ENCODE measurements at places on chromosomes 13 and 19.

DNA sequence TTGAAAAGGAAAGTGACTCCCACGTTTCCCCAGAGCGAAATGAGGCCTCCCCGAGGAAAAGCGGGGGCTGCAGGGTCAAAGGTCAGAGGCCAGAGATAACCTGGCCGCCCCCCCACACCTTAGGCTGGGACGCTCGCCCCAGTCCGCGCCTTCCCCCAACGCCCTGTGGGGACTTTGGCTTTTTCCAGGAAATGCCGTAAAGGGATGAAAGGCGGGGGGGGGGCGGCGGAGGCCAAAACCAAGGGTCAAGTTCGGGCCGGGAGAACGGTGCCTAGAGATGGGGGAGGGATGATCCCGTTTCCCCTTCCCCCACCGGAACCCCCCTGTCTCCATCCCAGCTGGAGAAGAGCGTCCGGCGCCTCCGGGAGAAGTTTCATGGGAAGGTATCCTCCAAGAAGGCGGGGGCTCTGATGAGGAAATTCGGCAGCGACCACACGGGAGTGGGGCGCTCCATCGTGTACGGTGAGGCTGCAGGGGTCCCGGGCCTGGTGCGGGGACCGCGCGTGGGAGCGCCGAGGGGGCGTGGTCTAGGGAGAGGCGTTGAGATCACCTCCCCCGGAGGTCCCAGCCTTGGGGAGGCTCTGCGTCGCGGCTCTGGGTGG is 575 bp downstream of the SHFL start:
- no peak for DNase-seq

DNA sequence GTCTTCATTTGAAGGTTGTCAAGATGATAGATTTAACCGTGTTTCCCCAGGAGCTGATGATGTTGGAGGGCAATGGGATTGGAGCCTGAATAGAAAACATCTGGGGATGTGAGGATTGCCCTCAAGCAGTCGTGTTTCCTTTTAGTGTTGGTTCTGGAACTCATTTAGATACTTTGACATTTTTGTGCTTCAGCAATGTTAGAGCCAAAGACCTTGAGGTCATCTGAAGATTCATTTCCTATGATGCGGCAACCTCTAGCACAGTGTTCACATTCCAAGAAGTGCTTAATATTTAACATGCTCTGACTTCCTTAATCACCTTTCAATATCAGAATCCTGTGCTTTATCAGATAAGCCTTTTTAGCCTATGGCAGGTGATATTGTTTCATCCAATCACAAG is 82.7 kb downstream of the SLC10A2 start:
- DNase-seq, result no peak

DNA sequence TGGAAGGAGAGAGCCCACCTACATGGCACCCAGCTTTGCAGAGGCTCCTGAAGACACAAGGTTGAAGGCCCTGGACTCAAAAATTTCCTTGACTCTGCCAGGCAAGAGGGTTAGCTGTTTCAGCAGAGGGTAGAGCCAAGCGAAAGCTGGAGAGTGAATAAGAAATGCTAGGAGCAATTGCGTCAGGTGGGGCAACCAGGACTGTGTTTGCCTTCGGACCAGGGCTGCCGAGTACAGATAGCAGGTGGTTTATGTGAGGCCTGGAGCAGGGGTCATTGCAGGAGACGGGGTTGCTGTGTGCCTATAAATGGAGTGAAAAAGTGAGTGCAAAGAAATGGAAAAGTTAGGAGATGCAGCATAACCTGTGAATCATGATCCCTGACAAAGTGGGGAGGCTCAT is 59.1 kb downstream of the IRS2 start:
- DNase-seq, result no peak

DNA sequence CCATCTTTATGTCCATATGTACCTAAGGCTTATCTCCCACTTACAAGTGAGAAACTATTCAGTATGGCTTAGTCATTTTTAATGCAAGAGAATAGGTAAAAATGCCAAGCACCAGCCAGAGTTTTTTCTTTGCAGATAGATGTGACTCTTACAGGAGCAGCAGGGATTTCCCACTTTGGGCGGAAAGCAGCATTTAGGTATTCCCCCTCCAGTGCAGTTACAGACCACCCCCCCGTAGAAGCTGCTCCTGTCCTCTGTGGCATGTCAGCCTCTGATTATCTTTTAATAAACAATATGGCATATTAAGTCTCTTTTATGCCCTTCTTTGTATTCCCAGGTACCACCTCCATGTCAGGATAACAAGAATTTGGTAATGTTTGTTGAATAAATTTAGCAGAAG is 24.7 kb upstream of the USPL1 start:
- no peak for DNase-seq

GRCh38 chr13:73245246-73245645 is 186.4 kb downstream of the KLF5 start:
- no peak for DNase-seq

GRCh38 chr19:20038358-20039202 is 725 bp downstream of the ZNF682 start:
- peak; percentile 34 for DNase-seq

DNA sequence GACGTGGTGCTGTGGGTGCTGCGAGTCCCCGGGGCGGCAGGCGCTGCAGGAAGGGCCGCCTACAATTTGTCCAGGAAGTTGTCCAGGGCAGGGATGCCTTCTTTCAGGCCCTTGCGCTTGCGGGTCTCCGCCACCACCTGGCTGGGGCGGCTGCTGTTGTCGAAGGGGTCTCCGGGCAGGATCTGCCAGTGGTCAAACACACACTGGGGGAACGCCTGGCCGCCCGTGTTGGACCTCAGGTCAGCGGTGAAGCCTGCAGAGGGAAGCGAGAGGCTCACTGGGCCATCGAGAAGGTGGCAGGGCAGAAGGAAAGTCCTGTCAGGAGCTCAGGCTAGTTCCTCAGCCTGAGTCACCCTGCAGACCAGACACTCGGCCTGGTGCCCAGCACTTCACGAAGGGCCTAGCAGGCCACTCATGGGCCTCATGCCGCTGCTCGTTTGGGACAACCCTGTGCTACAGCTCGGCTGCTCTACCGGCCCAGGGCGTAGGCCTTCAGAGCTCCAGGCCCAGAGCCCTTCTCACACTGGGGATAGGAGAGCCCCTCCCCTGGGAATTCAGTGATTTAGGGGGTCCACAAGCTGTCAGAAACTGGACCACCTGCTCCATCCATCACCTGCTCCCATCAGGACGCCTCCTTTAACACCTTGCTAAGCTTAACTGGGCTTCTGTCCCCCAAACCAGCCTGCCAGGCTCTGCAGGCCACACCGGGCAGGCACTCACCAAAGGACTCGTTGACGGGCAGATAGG is 5.8 kb upstream of the DAPK3 start:
- DNase-seq, result no peak

DNA sequence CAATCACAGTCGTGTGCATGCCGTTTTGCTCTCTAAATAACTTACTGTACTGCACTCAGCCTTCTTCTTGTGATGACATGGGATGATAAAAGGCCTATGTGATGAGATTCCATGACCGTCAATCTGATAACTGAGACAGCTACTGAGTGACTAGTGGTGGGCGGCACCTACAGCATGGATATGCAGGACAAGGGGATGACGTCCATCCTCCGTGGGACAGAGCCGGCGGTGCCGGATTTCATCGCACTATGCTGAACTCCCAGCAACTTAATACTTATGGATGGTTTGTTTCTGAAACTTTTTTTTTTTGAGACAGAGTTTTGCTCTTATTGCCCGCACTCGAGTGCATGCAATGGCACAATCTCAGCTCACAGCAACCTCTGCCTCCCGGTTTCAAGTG is 146.8 kb upstream of the TSHZ3 start:
- no peak for DNase-seq

GRCh38 chr19:47240556-47240955 is 9.6 kb upstream of the BBC3 start:
- DNase-seq, result no peak

GRCh38 chr19:15129856-15130585 is 22.8 kb downstream of the SYDE1 start:
- no peak for DNase-seq

DNA sequence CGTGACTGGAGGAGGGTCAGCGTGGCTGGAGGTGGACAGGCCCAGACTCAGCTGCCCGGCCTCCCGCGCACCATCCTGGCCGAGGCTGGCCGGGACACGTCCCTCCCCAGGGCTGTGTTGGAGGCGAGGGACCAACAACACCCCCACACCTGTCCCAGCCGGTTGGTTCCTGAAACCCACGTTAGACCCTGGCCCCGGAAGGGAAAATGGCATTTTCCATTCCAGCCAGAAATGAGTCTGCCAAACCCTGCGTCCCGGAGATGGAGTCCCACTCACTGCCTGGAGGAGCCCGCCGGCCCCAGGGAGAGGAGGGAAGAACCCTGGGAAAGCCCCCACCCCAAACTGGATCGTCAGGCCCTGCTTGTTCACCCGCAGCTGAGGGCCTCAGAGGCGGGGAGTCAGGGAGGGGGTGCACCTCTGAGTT is 4.8 kb upstream of the WDR18 start:
- DNase-seq, result no peak

DNA sequence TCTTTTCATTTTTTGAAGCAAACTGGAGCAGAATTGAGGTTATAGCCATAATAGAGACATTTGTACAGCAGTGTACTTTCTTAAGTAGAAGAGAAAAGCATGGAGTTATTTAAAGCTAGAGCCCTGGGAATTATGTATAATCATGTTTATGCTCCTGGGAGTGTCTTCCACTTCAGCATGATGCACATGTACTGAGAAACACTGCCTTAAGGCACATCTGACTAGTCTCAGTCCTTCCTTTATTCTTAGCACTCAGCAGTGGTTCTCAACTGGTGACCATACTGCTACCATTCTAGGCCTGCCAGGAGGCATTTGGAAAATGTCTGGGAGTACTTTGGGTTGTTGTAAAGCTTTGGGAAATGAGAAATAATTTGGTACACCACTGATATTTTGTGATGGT is 45.8 kb downstream of the VWA8 start:
- DNase-seq, result no peak

DNA sequence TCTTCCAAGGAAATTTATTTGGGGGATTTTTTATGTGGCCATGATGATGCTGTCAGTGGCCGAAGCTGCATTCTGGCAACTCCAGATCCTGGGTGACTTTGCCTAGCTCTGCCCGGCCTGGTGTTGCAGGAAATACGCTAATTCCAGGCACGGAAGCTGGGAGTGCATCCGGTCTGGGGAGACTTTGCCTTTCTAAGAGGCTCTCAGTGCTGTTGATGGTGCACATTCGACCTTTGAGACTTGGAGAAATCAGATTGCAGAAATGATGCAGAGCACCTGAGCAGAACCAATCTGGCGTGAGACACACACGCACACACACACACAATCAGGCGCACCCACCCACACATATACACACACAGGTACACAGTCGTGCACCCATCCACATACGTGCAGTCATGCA is 5.9 kb upstream of the TMEM255B start:
- DNase-seq, result no peak

DNA sequence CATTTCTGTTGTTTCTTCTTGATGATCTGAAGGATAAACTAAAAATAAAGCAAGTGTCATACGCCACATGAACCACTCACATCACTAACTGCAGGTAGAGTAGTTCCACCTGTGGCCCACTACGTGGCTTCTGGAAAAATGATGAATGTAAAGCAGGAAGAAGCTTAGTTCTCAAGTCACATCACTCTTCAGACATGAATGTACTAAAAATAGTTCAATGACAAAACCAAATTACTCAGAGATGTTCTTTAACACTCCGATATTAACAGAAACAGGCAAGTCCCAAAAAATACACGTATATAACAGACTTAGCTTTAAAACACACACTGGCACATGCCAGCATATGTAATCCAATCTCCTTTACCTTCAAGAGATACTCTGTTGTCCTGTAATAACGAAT is 21.6 kb downstream of the RAB20 start:
- no peak for DNase-seq

DNA sequence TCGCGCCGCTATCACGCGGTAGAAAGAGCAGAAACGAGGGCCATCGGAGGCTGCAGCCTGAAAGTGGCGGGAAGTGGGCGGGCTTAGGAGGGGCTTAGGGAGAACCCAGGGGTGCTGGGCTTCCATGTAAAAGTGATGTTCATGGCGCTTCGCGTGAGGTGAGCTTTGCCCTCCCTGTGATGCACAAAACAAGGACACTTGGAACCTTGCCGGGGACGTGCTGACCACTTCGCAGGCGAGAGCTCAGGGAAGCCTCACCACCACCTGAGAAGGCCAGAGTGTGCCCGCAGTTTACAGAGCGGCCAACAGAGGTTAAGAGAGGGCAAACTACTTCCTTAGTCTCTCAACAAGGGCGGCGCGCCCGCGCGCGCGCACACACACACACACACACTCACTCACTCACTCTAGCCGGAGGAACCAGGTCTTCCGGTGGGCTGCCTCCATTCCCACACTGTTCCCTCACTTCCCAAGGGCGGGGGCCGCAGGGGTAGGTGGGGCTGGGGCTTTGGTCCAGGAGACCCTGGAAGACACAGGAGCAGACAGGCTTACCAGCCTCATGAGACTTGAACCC is 651 bp downstream of the GAPDHS start:
- DNase-seq, result no peak

DNA sequence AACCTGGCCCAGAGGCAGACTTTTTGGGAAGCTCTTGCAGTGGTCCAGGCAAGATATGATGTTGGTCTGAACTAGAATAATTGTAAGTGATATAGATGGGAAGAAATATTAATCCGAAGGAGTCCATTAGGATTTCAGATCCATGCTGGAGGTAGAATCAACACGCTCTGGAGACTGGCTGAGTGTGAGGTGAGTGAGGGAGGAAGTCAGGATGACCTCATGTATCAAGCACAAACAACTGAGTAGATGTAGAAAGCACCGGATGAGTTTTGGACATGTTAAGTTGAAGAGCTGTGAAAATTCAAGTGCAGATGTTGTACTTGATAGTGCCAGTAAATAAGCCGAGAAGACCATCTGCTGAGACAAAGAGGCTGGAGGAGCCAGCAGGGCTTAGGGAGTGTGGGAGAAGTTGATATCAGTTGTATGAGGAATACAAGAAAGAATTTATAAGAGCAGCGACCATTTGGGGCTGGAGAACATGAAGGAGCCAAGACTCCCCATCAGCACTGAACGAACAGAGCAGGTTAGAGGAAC is 5.3 kb upstream of the CNMD start:
- no peak for DNase-seq

- DNase-seq, result no peak
Observed at GRCh38 chr19:41426116-41426841, 895 bp downstream of the B3GNT8 start.

GRCh38 chr19:49155005-49155819 is at the start of gene HRC:
TSS of gene HRC (minus strand) at chr19:49155396. CDS start at chr19:49155237, 159 bp downstream.
- no peak for DNase-seq

GRCh38 chr19:49145573-49146407 is 9.4 kb downstream of the HRC start:
- peak; percentile 32 for DNase-seq

DNA sequence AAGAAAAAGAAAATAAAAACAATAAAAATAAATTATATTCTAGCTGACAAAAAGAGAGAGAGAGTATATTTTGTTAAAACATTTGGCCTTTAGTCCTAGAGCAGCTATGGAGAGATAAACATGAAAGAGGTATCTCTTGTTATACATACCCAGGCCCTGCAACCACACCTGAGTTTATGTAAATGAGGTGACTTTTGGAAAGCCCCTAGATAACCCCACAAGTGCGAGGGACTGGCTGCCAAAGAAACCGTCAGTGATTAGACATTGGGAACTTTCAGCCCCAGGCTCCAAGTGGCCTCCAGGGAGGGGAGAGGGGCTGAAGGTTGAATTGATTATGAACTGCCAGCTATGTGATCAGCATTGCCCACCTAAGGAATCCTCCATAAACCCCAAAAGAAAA is 2.1 kb upstream of the NLRP7 start:
- no peak for DNase-seq

- no peak for DNase-seq
Observed at GRCh38 chr13:45886466-45886865, 34.9 kb upstream of the SIAH3 start.

GRCh38 chr19:6007866-6008265 is 29.9 kb upstream of the RANBP3 start:
- no peak for DNase-seq
